Activated CD4-positive, alpha-beta T cell treated with anti-CD3 and anti-CD28 coated beads for 48 hours (primary cell): ENCODE measurements at places on chromosomes 11 and 22.
A peak's percentile ranks its signal among the peaks of the same experiment; 100 is the strongest.

DNA sequence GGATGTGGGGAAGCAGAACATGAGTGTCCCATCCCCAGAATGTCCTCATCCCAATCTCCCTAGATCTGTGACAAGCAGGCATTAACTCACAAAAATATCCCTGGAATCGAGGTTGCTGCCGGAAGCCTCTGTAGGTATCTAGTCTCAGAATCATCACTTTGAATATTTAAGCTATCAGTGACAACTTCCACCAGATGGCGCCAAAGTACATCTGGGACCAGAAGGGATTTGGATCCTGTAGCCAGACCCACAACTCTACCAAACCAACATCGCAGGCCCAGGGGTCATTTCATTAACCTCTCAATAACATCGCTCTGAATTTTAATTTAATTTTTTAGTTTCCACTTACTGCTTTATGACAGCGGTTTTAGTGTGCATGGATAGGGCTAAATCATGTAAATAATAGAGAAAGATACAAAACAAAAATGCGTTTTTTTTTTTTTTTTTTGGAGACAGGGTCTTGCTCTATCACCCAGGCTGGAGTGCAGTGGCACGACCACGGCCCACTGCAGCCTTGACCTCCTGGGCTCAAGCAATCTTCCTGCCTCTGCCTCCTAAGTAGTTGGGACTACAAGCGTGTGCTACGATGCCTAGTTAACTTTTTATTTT is 1.1 kb upstream of the EXT2 start:
- DNase-seq, result peak; percentile 85

DNA sequence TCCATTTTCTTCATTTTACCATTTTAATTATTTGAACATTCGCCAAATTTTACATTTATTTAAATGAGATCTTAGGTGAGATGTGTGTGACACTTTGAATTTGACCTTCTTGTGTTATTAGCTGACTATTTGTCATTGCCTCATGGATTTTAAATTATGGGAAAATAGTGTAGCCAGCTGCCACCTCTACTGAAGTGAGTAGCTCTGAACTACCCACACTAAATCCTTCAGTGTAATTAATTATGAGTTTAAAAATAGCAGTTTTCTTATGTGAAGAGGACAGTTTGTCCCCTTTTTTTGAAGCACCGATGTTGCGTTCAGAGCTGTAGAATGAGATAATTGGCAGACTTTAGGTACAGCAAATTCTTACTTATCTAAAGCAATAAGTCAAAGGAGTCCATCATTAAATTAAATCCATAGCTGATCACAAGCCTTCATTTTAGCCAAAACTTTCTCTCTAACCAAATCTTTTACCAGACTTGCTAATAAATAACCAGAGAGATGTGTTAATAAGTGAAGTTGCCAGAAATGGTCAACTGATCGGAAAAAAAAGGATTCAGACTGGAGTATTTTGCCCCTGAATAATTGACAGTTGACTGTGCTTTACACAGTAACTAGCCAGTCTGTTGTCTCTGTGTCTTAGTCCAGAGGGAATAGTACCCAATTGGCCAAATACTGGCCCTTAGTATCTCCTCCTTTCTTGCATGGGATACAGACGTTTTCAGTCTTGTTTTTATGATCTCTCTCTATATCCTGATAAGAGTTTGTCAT is 75.0 kb downstream of the ZC3H12C start:
- no peak for DNase-seq

DNA sequence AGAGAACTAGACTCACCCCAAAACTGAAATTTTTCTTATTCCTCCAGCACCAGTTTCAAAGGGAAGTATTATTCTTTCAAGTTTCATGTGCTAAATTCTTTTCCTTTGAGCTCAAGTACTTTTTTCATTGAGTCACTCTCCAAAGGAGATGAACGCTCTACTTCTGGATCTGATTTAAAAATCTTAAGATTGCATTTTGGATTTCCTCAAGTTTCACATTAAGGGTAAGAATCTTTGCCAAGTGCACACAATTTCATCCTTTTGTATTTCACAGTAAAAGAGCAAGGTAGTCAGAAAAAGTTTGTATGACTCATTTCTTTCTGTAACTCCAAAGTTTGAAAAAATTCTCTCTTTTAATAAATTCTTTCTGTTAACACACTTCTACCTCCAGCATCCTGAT is 435.5 kb downstream of the RAB38 start:
- no peak for DNase-seq

- no peak for DNase-seq
These were observed 15.0 kb downstream of the SUN2 start for GRCh38 chr22:38740754-38741153.

DNA sequence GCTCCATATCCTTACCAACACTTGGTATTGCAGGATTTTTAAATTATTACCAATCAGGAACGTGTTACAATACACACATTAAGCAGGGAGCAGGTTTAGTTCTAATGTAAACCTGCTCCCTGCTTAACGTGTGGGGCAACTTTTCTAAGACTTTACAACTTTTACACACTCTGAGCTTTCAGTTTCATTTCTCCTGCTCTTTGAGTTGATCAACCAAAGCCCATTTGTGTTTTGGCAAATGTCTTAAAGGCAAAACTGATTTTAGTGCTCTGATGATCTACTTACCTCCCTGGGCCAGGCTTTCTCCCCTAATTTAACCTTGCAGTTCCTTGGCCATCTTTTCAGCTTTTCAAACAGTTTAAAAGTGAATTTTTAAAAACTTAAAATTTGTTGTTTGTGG is 70.9 kb downstream of the ZBTB44 start:
- DNase-seq, result no peak

GRCh38 chr11:64152841-64153691 is 12.8 kb downstream of the MACROD1 start:
- peak; percentile 78 for DNase-seq
